ENCODE measurements at places on chromosomes 2 and 18.

- peak; percentile 66 for DNase-seq
Observed at GRCh38 chr2:219803294-219803693, 175.9 kb downstream of the SLC4A3 start.

GRCh38 chr2:5290900-5291546, 401.2 kb upstream of the SOX11 start:
- DNase-seq = peak; percentile 5

GRCh38 chr18:79600141-79600540, 79.5 kb upstream of the CTDP1 start:
- DNase-seq = no peak

DNA sequence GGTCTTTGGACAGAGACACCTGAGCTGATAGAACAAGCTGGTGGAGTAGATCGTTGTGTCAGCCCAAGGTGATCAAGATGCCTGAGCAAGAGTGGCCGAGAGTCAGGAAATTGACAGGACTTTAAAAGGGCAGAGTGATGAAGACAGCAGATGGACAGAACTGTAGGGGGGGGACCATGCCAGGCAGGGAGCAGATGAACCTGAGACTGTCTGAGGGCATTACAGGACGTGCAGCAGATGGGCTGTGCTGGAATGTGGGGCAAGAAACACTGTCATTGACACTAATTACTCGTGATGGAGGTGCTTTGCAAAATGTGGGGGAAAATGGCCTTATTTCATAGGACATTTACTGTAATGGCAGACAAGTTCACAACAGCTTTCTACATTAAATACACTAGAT, 225.0 kb downstream of the THSD7B start:
- no peak for DNase-seq

DNA sequence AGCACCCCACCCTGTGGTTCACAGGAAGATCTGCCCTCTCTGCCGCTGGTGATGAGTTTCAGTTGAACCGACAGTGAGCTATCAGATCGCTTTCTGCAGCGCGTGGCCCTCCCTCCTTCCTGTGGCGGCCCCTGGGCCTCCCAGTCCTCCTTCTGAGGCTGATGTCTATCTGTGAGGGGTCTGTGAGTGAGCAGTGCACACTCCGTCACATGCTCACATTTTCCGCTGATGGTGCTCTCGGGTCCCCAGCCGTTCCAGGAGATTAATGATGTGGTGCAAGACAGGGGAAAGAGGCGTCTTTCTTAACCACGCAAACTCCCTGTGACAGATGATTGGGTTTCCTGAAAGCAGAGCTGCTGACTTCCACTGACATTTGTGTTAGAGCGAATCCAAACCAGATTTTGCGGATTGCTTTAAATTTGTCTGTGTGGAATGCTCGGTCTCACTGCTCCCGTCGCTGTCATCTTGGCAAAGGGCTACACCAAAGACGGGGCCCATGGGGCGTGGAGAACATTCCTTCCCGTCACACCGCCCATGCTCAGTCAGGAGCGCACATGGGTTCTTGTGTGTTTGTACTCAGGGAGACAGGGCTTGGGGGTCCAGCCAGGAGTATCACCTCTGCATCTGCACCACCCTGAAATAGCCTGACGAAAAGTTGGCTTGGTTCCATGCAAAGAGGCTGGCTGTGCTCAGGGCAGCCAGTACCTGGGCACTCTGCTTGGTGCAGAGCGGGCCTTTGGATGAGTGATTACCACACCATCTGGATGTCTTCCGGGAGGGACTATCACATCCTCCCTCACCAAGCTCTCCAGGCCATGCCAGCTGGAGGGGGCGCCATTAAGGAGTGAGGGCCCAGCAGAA, 154.7 kb upstream of the HS6ST1 start:
- DNase-seq = peak; percentile 94

DNA sequence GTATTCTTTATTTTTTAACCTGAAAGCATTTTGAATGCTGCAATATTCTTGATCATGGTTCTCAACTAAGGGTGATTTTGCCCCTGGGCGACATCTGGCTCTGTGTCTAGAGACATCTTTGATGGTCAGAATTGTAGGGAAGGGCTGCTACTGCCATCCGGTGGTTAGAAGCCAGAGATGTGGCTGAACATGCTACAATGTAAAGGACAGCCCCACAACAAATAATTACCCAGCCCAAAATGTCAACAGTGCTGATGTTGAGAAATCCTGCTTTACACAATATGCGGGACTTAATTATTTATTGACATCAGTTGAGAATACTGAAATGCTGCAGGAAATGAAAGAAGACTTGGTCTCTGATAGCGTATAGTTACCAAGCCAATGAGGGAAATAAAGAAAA, 37.5 kb upstream of the SERPINB2 start:
- peak; percentile 31 for DNase-seq

DNA sequence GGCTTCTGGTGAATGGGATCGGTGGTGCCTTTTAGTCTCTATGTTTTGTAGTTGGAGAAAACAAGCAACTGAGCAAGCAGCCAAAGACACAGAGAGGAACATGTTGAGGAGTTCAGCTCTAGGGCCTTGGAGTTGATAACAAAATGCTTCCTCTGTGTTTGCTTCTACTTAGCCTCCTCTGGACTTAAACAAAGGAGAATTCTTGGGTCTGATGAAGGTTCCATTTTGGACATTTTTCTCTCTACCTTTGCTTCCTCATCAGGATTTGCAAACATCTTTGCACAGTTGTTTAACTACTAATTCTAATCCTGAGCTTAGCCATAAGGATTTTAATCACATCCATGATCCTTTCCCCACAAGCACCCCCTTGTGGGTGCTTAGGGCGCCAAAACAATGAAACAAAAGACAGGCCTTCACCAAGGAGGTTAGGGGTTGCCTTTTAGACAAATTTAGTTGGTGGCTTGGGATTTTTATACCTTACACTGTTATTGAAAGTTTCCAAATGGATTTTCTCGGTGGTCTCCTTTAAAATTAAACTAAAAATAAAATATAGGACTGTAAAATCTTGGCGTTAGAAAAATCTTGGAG, 148.5 kb upstream of the SATB2 start:
- no peak for DNase-seq

DNA sequence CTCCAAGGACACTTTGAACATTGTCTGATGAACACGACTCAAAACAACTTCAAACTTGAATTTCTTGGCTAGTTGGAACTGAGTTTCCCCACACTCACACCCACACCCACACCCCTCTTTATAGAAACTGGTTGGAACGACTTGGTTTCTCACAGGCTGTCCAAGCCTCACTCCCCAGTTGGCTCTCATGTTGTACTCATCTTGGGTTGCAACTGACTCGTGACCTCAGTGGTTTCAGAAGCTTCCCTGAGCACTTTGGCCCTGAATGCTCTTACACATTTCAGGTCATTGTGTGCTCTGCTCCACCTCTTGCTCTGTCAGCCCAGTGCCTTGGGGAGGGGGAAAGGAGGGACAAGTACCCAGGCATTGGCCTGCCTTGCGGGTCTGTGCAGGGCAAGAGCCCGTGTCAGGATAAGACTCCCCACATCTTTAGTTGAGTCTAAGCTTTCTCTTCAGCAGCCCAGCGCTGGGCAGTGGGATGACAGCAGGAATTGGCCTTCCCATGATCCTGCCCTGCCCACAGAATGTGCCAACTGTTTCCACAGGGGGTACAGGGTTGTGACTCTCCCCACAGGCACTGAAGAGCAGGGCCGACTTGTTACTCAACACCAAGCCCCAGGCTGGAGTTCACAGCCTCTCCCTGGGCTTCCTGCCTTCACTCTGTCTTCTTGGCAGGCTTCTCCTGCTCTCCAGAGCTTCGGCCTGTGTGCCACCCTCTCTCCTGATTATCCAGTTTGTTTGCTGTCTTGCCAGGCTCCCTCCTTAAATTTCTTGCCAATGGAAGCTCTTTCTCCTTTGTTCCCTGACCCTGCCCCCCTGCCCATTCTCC, 104.6 kb downstream of the RTN4 start:
- DNase-seq = peak; percentile 40

DNA sequence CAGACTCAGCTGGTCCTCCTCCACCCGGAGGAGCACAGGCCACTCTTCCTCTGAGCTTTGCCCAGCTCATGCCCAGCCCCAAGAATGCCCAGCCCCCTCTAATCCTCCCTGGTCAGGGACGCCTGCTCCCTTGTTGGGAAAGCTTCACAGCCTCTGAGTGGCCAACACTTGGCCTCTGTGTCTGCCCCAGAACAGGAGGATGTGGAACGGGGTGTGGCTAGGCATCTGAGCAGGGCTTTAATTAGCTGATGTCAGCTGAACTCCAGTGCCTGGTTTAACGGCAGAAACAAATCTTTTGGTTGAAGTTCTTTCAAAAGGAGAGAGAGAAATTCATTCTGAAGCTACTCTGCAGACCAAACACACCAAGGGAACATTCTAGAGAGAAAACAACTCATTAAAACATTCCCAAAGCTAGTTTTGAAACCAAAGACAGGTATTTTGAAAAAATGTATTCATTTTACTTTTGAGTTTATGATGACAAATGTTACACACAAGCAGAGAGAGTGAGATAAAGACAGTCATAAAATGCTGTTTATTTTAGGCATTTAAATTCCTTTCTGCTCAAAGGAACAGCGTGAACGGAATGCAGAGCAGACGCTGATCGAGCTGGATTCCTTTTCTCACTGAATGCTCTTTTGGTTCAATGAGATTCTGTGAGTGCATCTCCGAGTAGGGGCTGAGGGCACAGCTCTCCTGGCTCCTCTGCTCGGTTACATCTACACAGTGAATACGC, 63.8 kb downstream of the RTP5 start:
- no peak for DNase-seq

DNA sequence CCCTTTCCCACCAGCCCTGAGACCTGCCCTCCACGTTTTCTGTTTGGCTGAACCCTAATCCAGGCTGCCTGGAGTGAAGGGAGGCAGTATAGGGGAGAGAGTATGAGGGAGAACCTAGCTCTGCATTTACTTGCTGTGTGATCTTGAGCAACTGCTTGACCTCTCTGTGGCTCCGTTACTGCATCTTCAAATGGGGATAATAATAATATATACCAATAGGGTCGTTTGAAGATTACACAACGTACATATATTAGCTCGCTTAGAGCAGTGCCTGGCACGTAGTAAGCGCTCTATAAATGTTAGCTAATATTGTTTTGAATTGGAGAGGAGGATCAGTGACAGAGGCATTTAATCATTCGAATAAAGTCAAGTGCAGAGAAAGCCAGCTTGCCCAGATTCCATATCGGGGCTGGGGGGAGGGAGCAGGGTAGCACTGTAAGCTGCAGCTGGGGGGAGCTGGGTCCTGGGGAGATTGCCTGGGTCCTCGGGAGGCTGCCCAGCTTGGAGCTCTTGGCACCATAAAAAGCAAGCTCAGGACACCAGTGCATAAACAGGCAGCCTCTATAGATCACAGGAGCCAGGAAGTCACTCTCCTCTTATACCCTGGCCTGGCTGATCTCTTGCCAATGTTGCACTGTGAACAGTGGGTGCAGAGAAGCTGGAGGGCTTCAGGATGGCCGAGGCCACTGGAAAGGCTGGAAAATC, 19.1 kb downstream of the KCNK3 start:
- no peak for DNase-seq

- DNase-seq = no peak
Observed at GRCh38 chr2:72270556-72271275, 123.1 kb upstream of the CYP26B1 start.

- DNase-seq = peak; percentile 11
Observed at GRCh38 chr18:46320297-46320696, 216.1 kb downstream of the HAUS1 start.

DNA sequence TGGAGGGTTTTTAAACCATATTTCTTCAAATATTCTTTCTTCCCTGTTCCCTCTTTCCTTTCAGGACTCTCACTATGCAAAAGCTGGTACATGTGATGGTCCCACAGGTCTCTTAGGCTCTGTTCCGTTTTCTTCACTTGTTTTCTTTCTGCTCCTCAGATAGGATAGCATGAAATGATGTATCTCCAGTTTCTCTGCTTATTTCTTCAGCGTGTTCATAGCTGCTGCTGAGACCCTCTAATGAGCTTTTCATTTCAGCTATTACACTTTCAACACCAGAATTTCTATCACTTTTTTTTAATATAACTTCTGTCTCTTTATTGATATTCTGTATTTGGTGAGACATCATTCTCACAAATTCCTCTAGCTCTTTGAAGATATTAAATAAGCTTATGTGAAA, 63.9 kb downstream of the KCNG2 start:
- no peak for DNase-seq

- DNase-seq = no peak
Observed at GRCh38 chr2:146989741-146990140, 855.1 kb upstream of the ACVR2A start.

- DNase-seq = peak; percentile 57
Observed at GRCh38 chr18:6219116-6219717, 195.5 kb downstream of the L3MBTL4 start.

- peak; percentile 36 for DNase-seq
Observed at GRCh38 chr2:24926602-24927252, 6.7 kb upstream of the ADCY3 start.

DNA sequence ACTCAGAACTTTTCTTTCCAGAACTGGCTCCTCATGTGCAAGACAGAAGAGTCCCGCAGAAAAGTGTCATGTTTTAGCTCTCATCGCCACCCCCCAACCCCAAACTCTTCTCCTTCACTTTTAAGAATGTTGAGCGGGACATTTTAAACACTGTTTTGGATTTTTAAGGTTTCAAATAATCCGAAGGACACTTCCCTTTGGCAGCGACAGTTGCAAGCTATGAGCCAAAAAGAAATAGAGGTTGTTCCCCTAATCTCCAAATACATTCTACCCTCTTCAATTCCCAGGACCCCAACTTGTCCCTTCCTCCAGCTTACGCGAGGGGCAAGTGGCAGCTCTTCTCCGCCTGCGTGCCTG, 678 bp upstream of the UBE2E3 start:
- DNase-seq = no peak

- DNase-seq = peak; percentile 31
Observed at GRCh38 chr18:47969816-47970215, 39.4 kb upstream of the SMAD2 start.

GRCh38 chr2:43199492-43200488, 26.6 kb downstream of the ZFP36L2 start:
- no peak for DNase-seq

DNA sequence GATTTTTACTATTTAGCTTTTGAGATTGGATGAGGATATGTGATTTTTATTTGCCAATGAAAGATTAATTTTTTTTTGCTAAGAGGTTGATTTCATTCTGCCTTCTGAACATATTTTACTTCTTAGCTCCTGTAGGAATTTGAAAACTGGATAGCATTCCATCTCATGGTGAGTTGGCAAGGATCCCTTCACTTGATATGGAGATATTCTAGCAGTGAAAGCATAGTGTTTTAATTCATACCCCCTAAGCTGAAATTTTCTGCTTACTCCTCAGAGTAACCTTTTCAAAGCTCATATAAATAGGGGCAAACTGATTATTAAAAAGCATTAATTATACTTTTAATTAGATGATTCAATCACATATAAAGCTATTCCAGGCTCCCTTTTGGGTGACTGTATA, 61.0 kb upstream of the KCNJ3 start:
- peak; percentile 11 for DNase-seq

GRCh38 chr2:157459486-157459885, 15.6 kb upstream of the CYTIP start:
- DNase-seq = no peak

- peak; percentile 76 for DNase-seq
Observed at GRCh38 chr2:207632575-207633493, 7.6 kb upstream of the METTL21A start.

Data from fibroblast of upper back skin (primary cell).